Renal pelvis (tissue), 12 donors: ENCODE measurements at places on chromosomes 5 and 9. TPM values are rescaled to one million over a fixed set of nuclear protein-coding genes. Genes with fewer than 3 reads are reported as not detected.
A peak's percentile ranks its signal among the peaks of the same experiment; 100 is the strongest.

GRCh38 chr5:17477043-17477442, 21.0 kb upstream of the TAF11L2 start:
- no peak for DNase-seq

- DNase-seq: no peak
These were observed 8.6 kb downstream of the BHMT start for GRCh38 chr5:79120221-79120620.

DNA sequence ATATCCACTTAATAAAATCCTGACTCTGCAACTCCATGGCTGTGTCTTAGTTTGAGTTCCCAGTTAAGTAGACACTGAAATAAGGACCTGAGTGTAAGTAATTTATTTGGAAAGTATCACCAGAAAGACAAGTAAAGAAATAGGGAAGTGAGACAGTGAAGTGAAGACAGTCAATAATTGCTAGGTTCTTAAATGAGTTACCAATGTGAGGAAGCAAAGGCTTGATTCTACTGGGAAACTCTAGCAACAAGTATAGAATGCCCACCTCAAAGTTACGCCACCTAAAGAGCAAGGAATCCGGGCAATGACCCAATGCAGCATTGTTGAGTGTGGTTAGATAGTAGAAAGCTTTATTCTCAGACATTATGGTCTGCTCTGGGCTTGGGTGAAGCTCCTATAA, 383.9 kb downstream of the TLR4 start:
- no peak for DNase-seq

- DNase-seq: no peak
These were observed 3.0 kb upstream of the CTSV start for GRCh38 chr9:97041898-97042297.

DNA sequence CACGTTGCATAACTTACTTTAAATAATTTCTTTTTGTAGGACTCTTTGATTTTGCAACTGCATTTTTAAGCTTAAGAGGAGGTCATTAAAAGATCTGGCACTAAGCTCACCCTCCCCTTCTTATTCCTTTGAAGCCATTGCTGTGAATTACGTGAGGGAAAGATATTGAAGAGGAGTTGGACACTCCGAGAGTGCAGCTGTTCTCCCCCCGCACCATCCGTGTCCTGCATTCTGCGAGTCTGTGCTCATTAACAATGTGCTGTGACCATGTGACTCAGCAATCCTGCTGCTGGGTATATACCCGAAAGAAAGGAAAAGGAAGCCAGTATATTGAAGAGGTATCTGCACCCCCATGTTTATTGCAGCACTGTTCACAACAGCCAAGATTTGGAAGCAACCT, 40.0 kb downstream of the NXNL2 start:
- DNase-seq: no peak

Gene GKAP1
- 20.3 TPM for polyA plus RNA-seq

Gene CDK7
- 37.8 TPM for polyA plus RNA-seq

DNA sequence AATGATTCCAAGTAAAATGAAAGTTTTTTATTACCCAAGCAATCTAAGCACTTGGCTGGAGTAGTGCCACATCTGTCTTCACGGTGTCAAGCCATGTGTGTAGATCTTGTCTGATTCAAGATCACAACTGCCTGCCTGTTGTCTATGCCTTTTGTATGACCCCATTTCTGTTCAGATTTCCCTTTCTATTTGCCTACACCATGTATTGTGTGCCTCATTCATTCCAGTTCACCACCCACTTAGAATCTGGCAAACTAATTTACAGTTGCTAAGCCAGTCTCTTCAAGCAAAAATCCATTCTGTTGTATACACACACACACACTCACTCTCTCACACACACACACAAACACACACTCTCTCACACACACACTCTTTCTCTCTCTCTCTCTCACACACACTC, 33.7 kb downstream of the GLDC start:
- no peak for DNase-seq

GRCh38 chr9:103991698-103992097, 102.4 kb upstream of the SMC2 start:
- peak; percentile 20 for DNase-seq

- no peak for DNase-seq
These were observed 17.9 kb downstream of the FER start for GRCh38 chr5:108765647-108766046.

GRCh38 chr9:113641100-113641885, 177.8 kb downstream of the RGS3 start:
- no peak for DNase-seq

GRCh38 chr5:172504701-172505402, 50.5 kb upstream of the SH3PXD2B start:
- no peak for DNase-seq

- no peak for DNase-seq
These were observed 152.2 kb upstream of the OTULINL start for GRCh38 chr5:14429101-14430050.

GRCh38 chr5:57824623-57825022, 342.0 kb upstream of the ACTBL2 start:
- DNase-seq: no peak

Gene NTNG2
- 0.41 TPM for polyA plus RNA-seq

- no peak for DNase-seq
These were observed 178.5 kb upstream of the SLC24A2 start for GRCh38 chr9:19967216-19967887.

Gene ZNF462
- 35.3 TPM for polyA plus RNA-seq

DNA sequence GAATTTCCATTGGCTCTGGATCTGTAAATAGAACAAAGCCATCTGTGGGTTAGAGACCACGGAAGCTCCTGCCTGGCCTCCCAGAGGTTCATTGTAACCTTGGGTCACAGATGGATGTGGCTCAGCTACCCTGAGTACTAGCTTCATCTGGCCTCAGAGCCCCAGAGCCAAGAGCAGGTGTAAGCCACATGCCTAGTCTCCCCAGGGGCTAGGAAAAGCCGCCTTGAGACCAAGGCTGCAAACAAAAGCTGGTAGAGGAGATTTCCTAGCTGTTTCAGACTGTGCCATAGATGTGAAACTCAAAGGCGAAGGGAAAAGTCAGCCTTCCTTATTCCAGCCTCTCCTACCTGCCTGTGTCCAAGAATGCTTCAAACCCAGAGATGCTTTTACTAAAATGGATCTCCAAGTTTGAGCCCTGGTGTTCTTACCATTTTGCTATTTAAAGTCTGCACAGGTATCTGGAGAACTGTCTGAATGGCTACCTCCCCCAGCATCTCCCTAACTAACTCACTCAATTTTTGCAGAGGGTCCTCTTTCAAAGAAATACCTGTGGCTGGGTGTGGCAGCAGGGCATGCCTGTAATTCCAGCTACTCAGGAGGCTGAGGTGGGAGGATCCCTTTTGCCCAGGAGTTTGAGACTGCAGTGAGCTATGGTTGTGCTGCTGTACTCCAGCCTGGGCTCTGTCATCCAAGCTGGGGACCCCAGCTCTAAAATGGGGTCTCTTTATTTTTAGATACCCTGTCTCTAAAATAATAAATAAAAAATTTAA, 42.3 kb upstream of the MAP1B start:
- DNase-seq: no peak

GRCh38 chr5:159106193-159106568, 6.5 kb upstream of the EBF1 start:
- DNase-seq: no peak

DNA sequence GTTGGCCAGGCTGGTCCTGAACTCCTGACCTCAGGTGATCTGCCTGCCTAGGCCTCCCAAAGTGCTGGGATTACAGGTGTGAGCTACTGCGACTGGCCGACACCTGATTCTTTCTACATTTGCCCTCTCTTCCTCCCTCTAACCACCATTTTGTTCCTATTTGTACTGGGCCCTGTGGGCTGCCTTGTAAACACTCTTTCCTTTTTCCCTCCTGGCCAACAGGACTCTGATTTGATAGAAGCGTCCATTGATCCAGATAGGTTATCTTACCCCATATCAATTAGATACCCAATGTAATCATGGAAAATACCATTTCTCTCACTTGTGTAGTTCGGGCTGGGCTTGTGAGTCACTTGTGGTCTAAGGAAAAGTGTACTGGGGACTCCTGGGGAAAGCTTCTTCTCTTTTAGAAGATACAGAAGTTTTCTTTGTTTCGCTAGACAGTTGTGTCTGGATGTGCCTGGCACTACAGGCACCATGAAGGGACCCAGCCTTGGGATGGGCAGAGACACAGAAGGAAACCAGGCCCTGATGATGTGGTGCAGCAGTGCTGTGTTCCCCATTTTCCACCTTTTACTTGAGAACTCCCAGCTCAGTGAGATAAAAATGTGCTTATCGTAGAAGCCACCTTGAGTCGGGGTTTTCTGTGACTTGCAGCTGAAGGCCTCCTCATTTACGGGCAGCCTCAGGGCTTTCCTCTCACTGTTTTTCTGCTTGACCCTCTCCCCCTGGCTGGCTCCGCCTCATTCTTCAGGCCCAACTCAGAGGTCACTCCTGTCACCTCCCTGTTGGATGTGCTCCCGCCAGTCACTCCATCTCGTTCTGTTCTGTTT, 32.8 kb upstream of the CPEB4 start:
- no peak for DNase-seq

Gene CDO1
- 26.4 TPM for polyA plus RNA-seq

DNA sequence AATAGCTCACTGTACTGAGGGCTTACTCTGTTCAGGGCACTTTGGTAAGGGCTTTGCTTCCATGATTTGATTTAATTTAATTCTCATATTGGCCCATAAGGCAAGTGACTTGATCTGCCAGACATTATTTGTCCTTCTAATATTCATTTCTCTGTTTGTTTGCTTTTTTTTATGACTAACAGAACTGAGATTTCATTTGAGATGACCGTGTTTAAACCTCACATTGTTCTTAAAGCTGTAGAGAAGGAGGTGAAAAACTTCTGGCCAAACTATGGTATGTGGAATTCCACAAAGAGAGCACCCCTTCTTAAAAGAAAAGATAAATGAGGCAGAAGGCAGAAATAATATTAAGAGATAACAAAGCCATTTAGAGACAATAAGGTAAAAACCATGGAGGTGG, 775.6 kb upstream of the ACO1 start:
- no peak for DNase-seq

Gene CCDC192
- 1.2 TPM for polyA plus RNA-seq

Gene DND1
- polyA plus RNA-seq: not detected

DNA sequence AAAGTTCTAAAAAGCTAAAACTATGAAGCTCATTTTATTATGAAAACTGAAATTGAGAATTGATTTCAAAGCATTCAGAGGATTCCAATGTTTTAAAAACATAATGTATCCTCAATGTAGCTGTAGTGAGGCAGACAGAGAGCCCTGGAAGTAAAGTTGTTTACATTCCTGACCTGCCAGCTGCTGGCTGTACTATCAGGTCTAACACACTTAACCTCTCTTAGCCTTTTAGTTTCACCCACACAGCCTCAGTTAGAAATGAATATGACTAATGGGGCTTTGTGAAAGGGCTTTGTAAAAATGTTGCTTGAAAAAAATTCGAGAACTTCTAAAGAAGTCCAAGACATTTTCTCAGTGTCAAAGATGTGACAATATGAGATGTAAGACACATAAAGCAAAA, 122.6 kb downstream of the FBXL17 start:
- no peak for DNase-seq

Gene PCDHGA3
- 3.8 TPM for polyA plus RNA-seq

Gene SLC1A3
- 3.7 TPM for polyA plus RNA-seq

- peak; percentile 57 for DNase-seq
These were observed 3.4 kb downstream of the MATR3 start for GRCh38 chr5:139296862-139297326.

Gene SMIM27
- polyA plus RNA-seq: 19.5 TPM

Gene F2RL1
- 45.2 TPM for polyA plus RNA-seq

Gene HNRNPAB
- polyA plus RNA-seq: 148 TPM

Gene APBA1
- 16.6 TPM for polyA plus RNA-seq

GRCh38 chr9:21589344-21590056, 107.4 kb upstream of the IFNE start:
- no peak for DNase-seq

DNA sequence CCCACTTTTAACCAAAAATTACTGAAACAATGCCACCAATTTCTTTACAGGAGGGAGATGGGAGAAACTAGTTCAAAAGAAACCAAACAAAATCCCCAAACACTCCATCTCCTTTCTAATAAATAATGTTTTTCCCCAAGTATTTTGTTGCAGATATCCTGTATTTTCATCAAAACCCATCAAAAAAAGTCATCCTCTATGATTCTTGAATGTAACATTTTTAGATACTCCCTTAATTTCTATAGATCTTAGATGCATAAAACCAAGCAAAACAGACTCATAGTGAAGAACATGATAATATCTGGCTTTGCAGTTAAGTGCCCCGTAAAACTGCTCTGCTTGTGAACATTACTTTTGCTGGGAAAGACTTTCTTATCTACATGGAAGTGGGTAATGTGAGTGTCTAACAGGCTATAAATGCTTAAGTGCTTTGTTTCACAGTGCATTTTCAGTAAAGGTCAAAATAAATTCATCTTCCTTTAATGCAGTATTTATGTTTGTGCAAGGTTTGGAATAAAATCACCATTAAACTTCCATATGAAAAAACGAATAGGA, 77.3 kb upstream of the TBCA start:
- DNase-seq: no peak

Gene PTGES
- 3.3 TPM for polyA plus RNA-seq

Gene ADAMTSL2
- polyA plus RNA-seq: 1.9 TPM

DNA sequence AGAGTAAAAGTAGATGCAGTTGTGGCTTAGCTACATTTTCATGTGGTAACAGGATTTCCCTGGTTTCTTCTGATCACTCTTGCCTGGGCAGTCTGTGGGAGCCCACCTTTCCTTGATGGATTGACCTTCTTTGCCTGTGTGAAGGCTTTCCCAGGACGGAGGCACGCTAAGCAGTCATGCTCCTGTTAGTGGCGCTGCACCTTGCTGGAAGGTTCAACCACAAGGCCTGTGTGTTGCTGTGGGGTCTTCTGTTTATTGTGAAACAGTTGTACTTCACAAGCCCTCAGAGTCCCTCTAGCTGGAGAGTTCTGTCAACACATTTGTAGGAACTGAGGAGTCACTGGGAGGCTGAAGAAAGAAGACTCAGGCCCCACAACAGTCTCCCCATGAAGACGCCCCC, 402.0 kb downstream of the IRX1 start:
- DNase-seq: no peak

DNA sequence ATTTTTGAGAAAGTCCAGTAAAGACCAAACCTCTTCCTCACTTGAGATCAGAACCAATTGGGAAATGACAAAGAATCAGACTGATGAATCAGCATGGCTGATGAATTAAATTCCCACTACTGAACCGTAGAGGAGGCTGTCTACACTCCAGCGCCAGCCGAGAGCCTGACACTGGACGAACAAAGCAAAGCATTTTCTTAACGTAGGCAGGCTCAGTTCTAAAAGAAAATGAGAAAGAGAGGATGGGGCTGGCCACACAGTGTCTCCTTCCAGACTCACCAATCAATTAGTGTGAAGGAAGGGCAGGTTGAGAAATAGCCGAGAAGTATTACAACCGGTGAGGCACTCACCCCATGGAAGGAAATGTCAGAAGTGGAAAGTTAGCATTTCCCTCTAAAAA, 49.4 kb downstream of the ITGA1 start:
- no peak for DNase-seq
